T-helper 17 cell (primary cell): ENCODE measurements at places on chromosomes 16 and 17.
A peak's percentile ranks its signal among the peaks of the same experiment; 100 is the strongest.

DNA sequence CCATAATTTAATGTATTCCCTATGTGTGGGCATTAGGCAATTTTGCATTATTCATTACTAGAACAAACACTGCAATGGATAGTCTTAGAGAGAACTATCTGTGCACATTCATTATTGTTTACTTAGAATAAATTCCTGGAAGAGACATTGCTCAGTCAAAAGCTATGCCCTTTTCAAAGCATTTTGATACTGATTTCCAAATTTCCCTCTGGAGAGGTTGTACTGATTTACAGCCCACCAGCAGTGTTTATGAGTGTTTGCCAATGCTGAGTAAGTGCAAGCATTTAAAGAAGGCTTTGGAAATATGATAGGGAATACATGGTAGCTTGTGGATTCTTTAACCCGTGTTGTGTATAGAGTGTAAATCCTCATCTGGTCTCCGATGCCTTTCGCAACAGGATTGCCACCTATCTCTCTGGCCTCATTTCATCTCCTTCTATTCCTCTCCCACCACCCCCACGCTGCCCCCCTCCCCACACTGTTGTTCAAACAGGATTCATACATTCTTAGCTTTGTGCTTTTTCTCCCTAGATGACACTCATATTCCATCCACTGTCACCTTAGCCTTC lies 33.4 kb upstream of the MMD start:
- no peak for DNase-seq

GRCh38 chr17:11205659-11206058 lies 35.4 kb upstream of the SHISA6 start:
- no peak for DNase-seq

DNA sequence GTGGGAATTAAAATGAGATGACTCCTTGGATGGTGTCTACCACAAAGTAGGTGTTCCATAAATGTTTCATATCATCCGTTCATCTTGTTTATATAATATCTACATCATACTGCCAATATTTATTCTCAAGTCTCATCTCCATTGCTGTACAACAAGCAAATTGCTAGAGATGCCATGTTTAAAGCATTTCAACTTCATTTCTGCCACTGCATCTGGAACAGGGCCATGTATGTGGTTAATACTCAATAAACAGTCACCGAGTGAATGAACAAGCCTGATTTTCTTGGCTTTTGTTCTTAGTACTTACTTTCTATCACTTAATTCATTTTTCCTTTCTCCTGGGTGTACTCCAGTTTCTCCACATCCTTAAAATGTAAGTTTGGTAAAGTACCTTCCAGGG lies 107.6 kb downstream of the KCNJ2 start:
- DNase-seq: no peak

DNA sequence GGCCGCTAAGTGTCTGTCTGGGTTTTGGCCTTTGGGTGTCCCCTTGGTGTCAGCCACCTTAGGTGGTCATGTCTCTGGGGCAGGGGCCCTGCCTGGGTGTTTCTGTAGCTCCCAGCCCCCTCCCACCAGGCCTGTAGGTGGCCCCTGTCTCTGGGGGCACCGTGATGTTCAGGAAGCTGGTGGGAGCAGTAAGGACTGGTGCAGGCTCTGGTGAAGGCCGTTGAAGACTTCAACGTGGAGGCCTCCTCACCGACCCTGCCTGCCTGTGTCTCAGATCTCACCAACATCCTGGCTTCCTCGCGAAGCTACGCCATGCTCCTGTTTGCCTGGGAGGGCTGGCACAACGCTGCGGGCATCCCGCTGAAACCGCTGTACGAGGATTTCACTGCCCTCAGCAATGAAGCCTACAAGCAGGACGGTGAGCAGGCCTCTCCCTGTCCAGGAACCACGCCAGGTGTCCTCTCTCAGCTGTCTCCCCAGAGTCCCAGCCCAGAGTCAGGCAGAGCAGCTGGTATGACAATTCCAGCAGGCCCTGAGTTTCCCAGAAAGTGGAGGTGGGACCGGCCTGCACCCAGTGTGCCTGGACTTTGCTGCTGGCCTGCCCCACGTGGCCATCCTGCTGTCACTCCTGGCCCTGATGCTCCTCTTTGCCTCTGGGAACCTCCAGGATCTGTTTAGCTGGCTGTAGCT lies 2.8 kb downstream of the ACE start:
- no peak for DNase-seq

DNA sequence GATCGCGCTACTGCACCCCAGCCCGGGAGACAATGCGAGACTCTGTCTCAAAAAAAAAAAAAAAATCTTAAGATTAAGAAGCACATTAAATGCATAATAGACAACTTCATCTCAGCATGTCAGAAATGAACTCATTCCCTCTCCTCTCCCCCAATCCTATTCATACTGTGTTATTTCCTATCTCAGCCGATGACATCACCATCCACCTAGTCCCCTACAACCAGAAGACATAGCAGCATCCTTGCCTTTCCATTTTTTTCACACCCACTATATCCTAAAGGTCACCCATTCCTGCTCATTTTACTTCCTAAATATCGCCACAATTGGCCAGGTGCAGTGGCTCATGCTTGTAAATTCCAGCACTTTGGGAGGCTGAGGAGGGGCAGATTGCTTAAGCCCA lies 81.3 kb downstream of the RPGRIP1L start:
- DNase-seq: no peak

- DNase-seq: no peak
Observed at GRCh38 chr16:81174644-81175324, 63.7 kb upstream of the BCO1 start.

GRCh38 chr17:63163158-63163520 lies 197.1 kb downstream of the TANC2 start:
- DNase-seq: no peak

GRCh38 chr17:29042679-29043538 lies at the start of gene PIPOX:
Gene PIPOX, plus strand, starts transcription at chr17:29043141. Its CDS starts 85 bp downstream, at chr17:29043226.
- no peak for DNase-seq

GRCh38 chr17:55496094-55496881 lies 15.0 kb downstream of the SMIM36 start:
- no peak for DNase-seq

DNA sequence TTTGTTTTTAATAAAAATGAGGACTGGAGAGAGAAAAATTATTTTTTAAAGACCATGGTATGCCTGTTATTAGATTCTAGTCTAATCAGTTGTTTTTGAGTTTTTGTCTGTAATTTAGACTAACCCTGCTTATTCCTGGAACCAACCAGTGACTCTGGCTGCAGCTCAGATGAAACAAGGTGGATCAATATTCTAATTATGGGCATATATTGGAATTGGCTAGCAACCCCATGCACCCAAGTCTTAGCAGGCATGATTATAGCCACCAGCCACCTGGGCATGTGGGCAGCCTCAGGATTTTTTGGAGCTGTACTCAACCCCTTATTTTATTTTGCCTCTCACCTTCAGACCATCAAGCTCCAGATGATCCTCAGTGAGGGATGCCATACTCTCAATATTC lies 21.6 kb upstream of the SLC6A2 start:
- no peak for DNase-seq

- no peak for DNase-seq
Observed at GRCh38 chr17:22217135-22217534, 524.8 kb downstream of the KCNJ18 start.

DNA sequence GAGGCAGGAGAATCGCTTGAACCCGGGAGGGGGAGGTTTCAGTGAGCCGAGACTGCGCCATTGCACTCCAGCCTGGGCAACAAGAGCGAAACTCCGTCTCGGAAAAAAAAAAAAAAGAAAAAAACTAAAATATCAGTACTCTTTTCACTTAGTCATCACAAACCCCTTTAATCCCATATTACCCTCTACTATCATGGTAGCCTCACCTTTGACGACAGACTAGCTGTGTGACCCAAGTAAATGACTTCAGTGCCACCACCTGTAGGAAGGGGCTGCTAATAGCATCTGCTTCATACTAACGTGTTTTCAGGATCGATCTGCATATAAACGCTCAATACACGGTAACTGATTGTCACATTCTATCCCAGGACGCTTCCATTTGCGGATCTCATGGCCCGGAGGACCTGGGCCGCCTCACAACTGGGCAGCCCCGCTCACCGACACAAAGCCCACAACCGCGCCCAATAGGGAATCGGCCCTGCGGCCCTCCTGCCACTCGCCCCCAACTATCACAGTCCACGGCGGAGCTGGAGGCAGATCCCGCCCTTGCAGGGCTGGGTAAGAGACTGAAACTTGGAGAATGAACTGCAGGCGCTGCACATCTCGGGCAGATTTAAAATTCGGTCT lies 1.1 kb upstream of the ZNF263 start:
- no peak for DNase-seq

- DNase-seq: peak; percentile 72
Observed at GRCh38 chr17:8745586-8746500, 1.2 kb upstream of the CCDC42 start.

GRCh38 chr16:30030011-30030685 lies 923 bp downstream of the TLCD3B start:
- DNase-seq: no peak
